ENCODE measurements at places on chromosomes 12 and 14.

DNA sequence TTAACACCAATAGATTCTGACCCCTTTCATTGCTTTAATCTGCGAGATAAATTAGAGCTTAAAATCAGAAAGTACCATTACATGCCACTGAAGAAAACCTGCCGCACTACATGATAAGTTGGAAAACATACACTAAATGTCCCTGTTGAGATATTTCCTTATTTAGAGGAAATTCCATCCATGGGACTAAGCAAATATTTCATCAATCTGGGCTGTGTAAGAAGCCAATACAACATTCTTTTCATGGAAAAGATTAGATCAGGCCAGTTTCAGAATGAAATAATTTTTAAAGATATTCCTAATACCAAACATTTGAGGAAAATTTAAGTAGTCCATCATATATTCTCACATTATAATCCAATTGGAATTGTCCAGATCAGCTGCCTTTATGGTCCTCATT lies 112.8 kb downstream of the LLPH start:
- DNase-seq, result peak; percentile 14

- no peak for DNase-seq
Measured at GRCh38 chr12:11540615-11541310, 108.7 kb upstream of the ETV6 start.

GRCh38 chr12:54945082-54945481 lies 39.5 kb downstream of the TESPA1 start:
- no peak for DNase-seq

DNA sequence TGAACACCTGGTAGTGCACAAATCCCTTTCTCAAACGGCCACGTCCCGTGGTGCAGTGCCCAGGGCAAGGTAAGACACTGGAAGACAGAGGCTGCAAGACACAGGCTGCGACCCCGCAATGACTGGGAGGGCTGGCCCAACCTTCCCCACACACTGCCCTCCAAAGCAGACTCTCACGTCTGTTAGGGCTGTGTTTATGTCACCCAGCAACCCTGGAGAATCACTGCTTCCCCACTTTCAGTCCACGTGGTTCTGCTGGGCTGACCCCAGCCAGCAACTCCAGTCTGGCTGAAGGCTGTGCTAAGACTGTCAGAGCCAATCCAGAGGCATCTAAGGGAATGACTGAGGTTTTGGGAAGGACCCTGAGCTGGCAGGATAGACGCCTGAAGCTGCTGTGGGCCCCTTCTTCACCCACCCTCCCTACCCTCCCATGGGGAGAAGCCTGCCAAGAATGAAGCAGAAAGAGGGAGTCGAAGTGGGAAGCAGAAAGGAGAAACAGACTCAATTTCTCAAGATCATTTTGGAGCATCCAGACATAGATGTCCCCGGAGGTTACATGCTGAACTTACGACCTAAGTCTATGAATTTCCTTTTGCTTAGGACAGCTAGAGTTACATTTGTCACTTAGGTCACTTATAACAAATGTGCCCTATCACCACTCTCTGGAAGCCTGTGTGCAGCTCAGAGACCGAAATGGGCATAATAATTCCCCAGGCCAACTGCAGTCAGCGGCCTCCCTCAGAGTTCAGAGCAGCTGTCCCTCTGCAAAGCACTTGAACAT lies 11.7 kb downstream of the KDM2B start:
- peak; percentile 70 for DNase-seq

All from skin of body (tissue), 3 donors.